Large intestine (tissue), 12 donors: ENCODE measurements at places on chromosomes 6 and 20.

DNA sequence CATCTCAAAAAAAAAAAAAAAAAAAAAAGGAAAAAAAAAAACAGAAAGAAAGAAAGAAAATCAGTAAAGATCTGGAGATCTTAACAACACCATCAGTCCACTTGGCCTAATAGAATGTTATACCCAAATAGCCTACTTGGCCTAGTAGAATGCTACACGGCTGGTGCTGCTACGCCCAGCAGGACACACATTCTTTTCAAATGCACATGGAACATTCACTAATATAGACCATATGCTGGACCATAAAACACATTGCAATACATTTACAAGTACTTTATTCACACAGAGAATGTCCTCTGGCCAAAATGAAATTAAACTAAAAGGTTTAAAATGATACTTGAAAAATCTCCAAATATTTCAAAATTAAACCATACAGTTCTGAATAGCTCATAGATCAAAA, 80.0 kb upstream of the TNFAIP3 start:
- no peak overlapping the region for H3K4me3 ChIP-seq
- no peaks in the 10 kb centered on the region for H3K27me3 ChIP-seq
- H3K36me3 ChIP-seq: no peaks in the 10 kb centered on the region
- H3K27ac ChIP-seq: no peak overlapping the region
- DNase-seq: no peak
- H3K4me1 ChIP-seq: peaks cover 12% of the 10 kb centered on the region

GRCh38 chr20:58747211-58747610, 54.6 kb downstream of the NPEPL1 start:
- H3K27ac ChIP-seq: no peak overlapping the region
- no peak overlapping the region for H3K4me3 ChIP-seq
- H3K4me1 ChIP-seq: no peaks in the 10 kb centered on the region
- H3K36me3 ChIP-seq: no peaks in the 10 kb centered on the region
- no peak for DNase-seq

- H3K36me3 ChIP-seq: no peaks in the 10 kb centered on the region
- H3K4me1 ChIP-seq: no peaks in the 10 kb centered on the region
Observed at GRCh38 chr6:13368079-13368730, 39.9 kb upstream of the TBC1D7 start.

DNA sequence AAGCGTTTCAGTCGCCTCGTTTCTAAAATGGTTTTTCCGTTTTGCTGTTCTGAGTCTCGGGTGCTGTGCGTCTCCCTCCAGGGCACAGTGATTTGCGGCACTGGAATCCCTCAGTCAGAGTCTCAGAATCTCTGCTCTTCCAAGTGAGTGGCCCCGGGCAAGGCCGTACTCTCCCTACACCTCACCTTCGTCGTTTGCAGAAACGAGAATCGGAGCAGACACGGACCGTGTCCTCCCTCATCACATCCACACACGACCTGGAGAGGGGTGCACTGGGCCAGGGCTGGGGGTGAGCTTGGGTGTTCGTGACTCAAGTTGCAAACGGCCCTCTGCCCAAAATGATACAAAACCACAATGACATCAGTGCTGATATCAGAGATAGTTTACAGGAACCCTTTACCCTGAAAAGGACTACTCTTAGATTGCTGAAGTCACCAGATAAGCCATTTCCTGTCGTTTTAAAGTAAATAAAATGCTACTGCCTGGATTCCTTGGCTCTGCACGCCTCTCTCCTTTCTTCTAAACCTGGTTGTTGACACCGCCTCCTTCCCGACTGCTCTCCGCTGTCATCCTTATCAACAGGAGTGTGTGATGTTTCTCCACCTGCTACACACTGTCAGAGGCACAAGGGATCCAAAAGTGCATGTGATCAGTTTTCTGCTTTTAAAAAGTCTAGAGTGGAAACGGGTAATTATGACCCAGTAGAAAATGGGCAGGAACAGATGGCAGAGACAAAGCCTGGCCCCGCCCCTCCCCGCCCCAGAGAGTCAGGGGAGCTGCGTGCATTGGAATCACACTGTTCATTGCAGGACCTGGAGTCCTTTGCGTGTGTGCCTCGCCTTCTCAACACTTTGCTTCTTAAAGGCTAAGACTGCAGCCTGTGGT, 38.4 kb downstream of the KIF25 start:
- H3K27ac ChIP-seq: no peak overlapping the region
- DNase-seq: peak; percentile 38
- no peak overlapping the region for H3K4me3 ChIP-seq
- no peaks in the 10 kb centered on the region for H3K4me1 ChIP-seq
- H3K27me3 ChIP-seq: peaks cover 14% of the 10 kb centered on the region

DNA sequence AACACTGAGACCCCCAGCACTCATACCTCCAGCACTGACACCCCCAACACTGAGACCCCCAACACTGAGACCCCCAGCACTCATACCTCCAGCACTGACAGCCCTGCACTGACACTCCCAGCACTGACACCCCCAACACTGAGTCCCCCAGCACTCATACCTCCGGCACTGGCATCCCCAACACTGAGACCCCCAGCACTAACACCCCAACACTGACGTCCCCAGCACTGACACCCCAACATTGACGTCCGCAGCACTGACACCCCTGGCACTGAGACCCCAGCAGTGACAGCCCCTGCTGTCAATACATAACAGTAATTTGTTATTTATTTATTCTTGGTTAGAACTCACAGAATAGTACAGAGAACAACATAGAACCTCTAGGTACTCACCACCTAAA, 58.0 kb downstream of the ERMARD start:
- H3K27ac ChIP-seq: peak overlapping the region; percentile 73
- no peaks in the 10 kb centered on the region for H3K36me3 ChIP-seq
- no peak for DNase-seq
- no peak overlapping the region for H3K4me3 ChIP-seq

GRCh38 chr6:151093706-151094105, 146.1 kb upstream of the AKAP12 start:
- no peak overlapping the region for H3K27ac ChIP-seq
- DNase-seq: no peak
- H3K36me3 ChIP-seq: peaks cover 11% of the 10 kb centered on the region
- no peak overlapping the region for H3K4me3 ChIP-seq
- no peaks in the 10 kb centered on the region for H3K4me1 ChIP-seq

- H3K27me3 ChIP-seq: no peaks in the 10 kb centered on the region
- H3K27ac ChIP-seq: no peak overlapping the region
- H3K4me1 ChIP-seq: peaks cover 19% of the 10 kb centered on the region
- H3K4me3 ChIP-seq: no peak overlapping the region
- DNase-seq: no peak
Observed at GRCh38 chr6:5208471-5208971, 52.2 kb downstream of the LYRM4 start.

GRCh38 chr20:10352934-10353824, 80.8 kb downstream of the MKKS start:
- no peaks in the 10 kb centered on the region for H3K4me1 ChIP-seq
- H3K27me3 ChIP-seq: no peaks in the 10 kb centered on the region

DNA sequence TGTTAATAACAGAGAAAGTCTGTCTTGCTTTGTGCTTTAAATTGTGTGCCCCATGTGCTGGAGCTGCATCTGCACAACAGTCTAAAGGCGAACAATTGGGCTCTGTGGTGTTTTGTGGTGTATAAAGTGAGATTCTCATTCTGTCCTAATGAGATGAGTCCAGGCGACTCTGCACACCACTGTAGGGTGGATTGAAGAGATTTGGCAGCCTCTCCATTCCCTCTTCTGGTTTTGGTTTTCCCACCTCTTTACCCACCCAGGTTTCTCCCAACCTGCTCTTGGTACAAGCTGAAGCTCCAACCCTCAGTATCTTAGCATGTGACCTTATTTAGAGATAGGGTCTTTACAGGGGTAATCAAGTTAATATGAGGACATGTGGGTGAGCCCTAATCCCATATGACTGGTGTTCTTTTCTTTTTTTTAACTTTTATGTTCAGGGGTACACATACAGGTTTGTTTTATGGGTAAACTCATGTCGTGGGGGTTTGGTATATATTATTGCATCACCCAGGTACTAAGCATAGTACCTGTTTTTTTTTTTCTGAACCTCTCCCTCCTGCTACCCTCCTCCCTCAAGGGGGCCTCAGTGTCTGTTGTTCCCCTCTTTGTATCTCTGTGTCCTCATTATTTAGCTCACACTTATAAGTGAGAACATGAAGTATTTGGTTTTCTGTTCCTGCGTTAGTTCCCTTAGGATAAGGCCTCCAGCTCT, 217.6 kb upstream of the DTNBP1 start:
- peaks cover 5% of the 10 kb centered on the region for H3K4me1 ChIP-seq
- no peak overlapping the region for H3K27ac ChIP-seq

DNA sequence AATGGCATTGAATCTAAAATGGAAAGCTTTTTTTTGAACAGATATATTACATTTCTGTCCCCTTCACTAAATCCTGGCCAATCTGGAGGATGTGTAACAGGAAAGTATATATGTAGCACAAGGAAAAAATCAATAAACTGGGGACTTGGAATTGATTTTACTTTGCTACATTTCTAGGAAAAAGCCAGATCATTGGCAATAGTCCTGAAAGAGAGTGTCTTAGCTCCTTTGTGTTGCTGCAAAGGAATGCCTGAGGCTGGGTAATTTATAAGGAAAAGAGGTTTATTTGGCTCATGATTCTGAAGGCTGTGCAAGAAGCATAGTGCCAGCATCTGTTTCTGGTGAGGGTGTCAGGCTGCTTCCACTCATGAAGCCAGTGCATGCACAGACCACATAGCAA, 574.9 kb downstream of the HTR1B start:
- no peak overlapping the region for H3K4me3 ChIP-seq
- no peak overlapping the region for H3K27ac ChIP-seq
- DNase-seq: no peak
- no peaks in the 10 kb centered on the region for H3K36me3 ChIP-seq

DNA sequence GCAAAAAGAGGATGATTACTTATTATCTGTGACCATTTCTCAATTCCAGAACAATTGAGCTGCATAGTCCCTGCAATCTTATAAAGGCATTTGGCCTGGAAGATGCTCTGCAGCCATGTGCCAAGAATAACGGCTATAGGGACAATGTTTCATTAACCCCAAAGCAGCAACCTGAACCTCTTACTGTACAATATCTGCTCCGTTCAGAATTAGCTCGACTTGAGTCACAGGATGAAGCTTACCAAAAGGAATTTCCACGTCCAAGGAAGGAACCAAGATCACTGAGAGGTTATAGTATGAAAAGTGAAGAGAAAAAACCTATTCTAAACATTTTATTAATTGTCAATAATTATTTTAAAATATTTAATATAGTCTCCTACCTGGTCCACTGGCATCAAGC, 167.3 kb upstream of the GMDS start:
- no peaks in the 10 kb centered on the region for H3K27me3 ChIP-seq
- H3K4me1 ChIP-seq: no peaks in the 10 kb centered on the region
- DNase-seq: no peak
- no peaks in the 10 kb centered on the region for H3K36me3 ChIP-seq
- H3K27ac ChIP-seq: no peak overlapping the region

DNA sequence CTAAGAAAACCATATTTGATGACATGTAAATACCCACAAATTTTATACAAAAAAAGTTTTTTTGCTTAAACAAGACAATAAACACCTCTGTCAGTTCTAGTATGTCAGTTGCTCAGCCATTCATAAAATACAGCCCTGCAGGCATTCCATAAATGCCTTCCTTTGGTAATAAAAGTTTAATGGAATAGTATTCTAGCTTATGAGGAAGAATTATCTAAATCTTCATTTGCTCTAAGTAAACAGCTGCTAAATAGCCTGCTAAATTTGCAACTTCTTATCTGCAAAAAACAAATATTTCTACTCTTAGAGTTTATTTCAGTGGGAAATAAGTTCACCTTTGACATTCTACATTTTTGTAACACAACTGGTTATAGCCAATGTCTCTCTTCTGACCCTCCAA, 108.8 kb downstream of the SMLR1 start:
- DNase-seq: no peak
- H3K4me3 ChIP-seq: no peak overlapping the region
- H3K27ac ChIP-seq: no peak overlapping the region
- H3K36me3 ChIP-seq: no peaks in the 10 kb centered on the region
- no peaks in the 10 kb centered on the region for H3K27me3 ChIP-seq

DNA sequence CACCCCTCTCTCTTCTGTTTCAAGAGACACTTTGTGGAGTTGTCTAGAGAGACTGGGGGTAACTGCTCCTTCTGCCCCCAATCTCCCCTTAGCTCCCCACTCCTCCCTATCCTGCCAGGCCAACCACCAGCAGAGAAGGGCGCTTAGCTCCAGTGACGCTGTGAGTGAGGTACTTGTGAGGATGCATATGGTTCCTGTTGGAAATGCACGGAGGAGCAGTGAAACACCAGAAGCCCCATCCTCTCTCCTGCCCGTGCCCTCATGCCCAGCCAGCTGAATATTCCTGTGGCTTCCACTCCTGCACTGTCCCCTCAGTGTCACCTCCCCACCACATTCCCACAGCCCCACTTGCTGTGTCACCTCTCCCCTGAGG, 11.9 kb downstream of the NT5E start:
- H3K27ac ChIP-seq: no peak overlapping the region
- no peaks in the 10 kb centered on the region for H3K27me3 ChIP-seq
- no peak for DNase-seq
- no peaks in the 10 kb centered on the region for H3K36me3 ChIP-seq
- H3K4me3 ChIP-seq: no peak overlapping the region

GRCh38 chr6:22682979-22683378, 113.6 kb downstream of the HDGFL1 start:
- no peak for DNase-seq
- H3K36me3 ChIP-seq: no peaks in the 10 kb centered on the region
- H3K27me3 ChIP-seq: no peaks in the 10 kb centered on the region
- H3K27ac ChIP-seq: no peak overlapping the region

DNA sequence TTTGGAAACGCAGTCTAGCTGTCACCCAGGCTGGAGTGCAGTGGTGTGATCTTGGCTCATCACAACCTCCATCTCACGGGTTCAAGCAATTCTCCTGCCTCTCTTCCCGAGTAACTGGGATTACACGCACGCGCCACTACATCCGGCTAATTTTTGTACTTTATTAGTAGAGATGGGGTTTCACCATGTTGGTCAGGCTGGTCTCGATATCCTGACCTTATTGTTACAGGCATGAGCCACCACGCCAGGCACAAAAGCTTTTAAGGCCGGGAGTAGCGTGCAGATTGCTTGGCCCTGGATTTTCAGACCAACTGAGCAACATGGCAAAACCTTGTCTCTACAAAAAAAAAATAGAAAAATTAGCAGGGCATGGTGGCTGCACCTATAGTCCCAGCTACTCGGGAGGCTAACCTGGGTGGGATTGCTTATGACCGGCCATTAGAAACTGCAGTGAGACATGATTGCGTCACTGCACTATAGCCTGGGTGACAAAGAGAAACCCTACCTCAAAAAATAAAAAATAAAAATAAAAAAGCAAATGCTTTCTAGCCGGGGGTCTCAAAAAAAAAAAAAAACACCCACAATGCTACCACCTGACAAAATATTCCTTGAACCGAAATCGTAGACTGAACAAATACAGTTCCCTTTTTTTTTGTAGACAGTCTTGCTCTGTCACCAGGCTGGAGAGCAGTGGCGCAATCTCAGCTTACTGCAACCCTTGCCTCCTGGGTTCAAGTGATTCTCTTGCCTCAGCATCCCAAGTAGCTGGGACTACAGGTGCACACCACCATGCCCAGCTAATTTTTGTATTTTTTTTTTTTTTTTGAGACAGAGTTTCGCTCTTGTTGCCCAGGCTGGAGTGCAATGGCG, 15.0 kb downstream of the RBM39 start:
- no peaks in the 10 kb centered on the region for H3K4me1 ChIP-seq
- H3K27ac ChIP-seq: no peak overlapping the region
- H3K36me3 ChIP-seq: peaks cover 90% of the 10 kb centered on the region
- H3K27me3 ChIP-seq: no peaks in the 10 kb centered on the region
